Body of pancreas (tissue), 4 donors: ENCODE measurements at places on chromosomes 4 and X.

- DNase-seq, result no peak
Observed at GRCh38 chrX:31420302-31420701, 348.5 kb upstream of the FTHL17 start.

GRCh38 chrX:38754102-38754790, 47.0 kb upstream of the MID1IP1 start:
- DNase-seq, result peak; percentile 54

GRCh38 chr4:133869486-133869885, 332.1 kb downstream of the PABPC4L start:
- DNase-seq, result no peak

- DNase-seq, result no peak
Observed at GRCh38 chr4:169215656-169216055, 55.1 kb downstream of the SH3RF1 start.

DNA sequence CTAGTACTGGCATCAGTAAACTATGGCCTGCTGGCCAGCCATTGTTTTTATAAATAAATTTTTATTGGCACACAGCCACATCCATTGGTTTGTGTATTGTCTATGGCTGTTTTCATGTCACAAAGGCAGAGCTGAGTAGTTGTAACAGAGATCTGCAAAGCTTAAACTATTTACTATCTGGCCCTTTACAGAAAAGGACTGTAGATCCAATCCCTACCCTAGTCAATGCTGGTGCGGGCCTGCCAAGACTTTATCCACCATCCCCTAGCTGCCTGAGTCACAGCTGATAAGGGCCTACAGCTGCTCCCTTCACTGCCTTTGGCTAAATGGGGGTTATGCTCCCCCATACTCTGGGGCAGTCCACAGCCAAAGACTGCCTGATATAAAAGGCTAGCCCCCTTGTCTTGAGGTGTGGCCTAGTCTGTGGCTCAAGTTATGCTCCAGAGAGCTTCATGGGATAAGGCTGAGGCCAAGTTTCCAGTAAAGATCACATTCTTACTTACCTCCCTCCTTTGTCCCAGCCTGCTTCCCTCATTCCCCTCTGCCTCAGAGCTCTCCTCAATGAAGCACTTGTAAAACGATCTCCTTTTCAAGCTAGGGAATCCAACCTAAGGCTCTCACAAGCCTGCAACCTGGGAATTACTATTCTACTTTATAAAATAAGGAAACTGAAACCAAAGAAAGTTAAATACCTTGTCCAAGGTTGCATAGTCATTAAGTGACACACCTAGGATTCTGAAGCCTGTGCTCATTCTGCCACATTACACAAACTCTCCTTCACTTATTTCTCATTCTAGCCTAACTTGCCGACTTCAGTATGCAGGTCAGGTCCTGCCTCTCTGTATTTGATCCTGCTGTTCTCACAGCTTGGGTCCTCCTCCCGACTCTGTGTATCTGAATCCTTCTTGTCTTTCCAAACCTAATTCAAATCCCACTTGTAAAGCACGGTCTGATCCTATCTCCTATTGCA, 20.7 kb downstream of the ACE2 start:
- DNase-seq, result peak; percentile 43

GRCh38 chr4:182216005-182216404, 27.2 kb upstream of the TENM3 start:
- no peak for DNase-seq

DNA sequence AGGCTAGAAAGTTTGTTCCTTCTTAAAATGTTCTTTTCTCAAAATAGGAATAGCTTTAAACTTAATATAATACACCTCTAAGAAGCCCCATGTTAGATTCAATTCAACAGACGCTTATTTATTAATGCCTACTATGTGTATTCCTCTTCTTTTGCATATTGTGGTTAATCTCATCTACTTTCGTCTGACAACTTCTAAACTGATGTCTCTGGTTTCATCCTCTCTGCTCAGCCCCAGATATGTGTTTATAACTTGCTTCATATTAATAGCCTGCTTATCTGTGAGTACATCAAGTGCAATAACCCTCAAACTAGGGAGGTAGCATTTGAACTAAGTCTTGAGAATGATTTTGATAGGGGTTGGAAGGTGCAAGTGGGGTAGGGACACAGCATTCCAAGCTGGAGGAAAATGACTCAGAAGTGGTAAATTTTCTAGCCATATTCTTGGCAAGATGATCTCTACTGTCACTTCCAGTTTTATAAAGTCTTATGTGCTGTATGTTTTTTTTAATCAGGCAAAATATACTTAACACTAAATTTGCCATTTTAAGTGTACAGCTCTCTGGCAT, 37.0 kb downstream of the STK26 start:
- no peak for DNase-seq

DNA sequence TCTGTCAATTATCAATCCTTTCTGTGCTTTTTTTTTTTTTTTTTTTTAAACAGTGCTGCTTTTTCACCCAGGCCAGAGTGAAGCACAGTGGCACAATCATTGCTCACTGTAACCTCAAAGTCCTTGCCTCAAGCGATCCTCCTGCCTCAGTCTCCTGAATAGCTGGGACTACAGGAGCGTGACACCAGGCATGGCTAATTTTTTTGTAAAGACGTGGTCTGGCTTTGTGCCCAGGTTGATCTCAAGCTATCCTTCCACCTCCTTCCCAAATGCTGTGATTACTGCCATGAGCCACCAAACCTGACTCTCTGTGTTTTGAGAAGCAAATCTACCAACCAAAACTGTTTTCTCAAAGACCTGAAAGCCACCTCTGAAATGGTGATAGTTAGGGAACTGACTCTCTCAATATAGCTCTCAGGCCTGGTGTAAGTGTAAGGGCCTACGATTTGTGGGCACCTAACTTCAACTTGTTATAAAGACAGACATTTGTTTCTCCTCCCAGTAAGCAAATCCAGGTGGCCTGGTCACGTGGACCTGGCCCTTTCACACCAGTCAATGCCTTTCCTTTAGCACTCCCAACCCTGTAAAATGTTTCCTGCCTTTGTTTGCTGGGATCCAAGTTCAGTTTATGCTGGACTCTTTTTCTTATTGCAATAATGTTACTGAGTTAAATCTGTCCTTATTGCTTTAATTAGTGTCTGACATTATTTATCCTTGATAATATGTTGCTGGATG, 2015.9 kb downstream of the PCDH7 start:
- no peak for DNase-seq

DNA sequence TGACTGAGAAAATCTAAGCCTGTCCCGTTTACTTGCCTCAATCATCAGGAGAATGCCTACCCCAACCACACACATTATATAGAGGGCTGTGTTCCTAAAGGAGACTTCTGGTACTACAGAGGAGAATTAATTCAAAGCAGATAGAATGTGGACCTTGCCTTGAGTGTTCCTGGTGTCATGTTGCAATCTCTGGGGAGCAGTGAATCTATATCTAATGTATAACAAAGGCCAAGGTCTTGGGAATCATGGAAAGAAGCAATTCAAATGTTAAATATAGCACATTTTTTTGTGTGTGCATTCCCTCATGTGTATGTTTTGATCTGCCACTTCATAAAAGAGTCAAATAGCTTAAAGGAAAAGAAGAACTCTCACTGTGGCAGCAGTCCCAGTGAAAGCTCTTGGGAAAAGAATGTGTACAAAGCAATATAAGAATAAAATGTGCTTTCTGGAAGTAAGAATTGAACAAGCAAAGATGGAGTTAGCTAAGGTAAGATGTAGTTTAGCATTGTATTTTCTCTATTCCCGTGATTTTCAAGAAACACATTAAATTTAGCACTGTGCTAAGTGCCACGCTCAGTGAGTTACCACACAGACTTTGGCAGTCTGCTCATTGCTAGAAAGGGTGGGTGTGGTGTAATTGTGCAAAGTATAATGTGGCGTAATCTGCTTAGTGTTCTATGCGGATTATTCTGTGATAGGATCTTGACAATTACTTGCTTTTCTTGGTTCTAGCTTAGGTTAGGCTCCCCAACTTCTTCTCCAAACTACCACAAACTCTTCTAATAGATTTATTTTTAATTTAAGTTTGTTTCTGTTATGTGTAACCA, 13.7 kb downstream of the ADH6 start:
- DNase-seq, result no peak

DNA sequence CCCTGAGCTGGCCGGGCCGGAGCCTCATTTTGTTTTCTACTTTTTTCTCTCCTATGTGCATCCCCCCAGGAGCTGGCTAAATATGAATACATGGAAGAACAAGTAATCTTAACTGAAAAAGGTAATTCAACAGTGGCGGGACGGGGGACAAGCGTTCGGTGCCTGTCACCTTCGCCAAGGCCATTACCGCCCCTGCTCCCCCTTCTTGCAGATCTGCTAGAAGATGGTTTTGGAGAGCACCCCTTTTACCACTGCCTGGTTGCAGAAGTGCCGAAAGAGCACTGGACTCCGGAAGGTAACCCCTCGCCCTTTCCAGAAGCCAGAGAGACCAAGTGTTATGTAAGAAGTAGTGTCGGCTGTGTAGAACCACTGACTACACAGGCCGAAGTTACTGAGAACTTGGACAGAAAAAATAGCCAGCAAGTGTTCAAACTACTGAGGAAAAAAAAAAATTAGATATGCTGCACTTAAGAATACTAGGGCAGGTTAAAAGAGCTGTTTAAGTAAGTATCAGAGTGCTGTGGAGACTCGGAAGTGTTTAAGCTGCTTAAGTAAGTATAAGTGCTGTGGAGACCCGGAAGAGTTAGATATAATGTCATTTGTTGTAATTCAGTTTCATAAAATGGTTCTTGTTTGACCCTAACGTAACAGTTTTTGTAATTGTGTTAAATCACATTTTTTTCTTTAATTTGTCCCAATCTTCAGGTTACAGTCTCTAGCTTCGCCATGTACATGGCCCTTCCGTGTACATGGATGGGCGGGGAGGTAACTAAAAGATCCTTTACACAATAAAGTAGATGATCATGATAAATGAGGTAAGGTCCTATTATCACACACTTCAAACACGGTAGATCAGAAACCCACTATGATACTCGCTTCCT, 856 bp downstream of the SAT1 start:
- DNase-seq, result peak; percentile 15

DNA sequence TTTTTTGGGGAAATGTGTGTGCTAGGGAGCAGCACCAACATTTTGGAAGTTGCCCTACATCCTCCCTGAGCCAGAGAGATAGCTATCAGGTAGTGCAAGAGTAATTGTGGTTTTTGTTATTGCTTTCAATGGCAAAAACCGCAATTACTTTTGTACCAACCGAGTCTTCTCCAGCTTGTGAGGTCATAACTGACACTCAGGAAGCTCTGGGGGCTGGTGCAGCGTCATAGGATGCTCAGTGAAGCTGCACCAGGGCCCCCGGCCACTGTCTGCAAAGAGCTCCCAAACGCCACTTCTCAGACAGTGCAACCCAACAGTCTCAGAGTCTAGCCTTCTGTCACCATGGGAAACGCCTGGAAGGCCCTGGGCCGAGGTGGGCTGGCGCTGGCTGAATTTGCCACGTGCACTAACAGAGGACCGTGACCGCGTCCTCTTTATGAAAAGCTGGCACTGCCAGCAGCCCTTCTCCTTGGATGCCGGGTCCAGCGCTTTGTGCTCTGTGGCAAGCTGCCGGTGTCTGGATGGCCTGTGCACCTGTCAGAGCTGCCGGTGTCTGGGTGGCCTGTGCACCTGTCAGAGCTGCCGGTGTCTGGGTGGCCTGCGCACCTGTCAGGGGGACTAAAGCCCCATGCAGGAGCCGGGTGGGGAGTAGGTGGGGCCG, 19.4 kb downstream of the SH3TC1 start:
- no peak for DNase-seq

DNA sequence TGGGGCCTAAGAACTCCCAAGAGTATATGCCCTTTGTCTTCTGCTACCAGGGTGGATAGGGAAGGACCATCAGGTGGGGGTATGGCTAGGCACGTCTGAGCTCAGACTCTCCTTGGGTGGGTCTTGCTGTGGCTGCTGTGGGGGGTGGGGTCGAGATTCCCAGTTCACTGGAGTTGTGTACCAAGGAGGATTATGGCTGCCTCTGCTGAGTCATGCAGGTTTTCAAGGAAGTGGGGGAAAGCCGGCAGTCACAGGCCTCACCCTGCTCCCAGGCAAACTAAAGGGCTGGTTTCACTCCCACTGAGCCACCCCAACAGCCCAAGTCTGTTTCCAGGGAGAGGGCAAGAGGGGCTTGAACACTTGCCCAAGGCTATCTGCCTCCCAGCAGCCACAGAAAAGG, 249.7 kb downstream of the NR3C2 start:
- no peak for DNase-seq

DNA sequence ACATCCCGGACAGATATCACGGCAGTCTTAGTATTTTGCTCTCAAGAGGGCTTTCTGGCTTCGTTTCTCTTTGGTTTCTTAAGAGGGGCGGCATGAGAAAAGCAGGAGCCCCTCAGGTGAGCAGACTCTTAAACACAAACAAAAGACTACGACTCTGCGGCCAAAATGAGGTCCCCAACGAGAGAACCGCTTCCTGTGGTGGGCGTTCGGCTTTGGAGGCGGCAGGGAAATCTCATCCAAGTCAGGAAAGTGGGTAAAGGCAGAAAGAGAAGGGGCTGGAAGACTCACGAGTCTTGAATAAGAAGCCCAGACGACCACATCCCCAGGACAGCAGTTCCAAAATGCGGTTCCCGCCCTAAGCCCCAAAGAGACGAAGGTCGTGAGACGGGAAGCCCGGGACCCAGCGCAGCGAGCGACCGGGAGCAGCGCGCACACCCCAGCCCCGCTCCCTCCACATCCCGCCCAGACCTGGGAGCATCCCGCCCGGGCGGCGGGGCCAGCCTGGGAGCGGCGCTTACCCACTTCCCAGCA, 409 bp downstream of the UGDH start:
- DNase-seq, result no peak

GRCh38 chr4:145912376-145912775, 26.2 kb downstream of the ZNF827 start:
- no peak for DNase-seq

DNA sequence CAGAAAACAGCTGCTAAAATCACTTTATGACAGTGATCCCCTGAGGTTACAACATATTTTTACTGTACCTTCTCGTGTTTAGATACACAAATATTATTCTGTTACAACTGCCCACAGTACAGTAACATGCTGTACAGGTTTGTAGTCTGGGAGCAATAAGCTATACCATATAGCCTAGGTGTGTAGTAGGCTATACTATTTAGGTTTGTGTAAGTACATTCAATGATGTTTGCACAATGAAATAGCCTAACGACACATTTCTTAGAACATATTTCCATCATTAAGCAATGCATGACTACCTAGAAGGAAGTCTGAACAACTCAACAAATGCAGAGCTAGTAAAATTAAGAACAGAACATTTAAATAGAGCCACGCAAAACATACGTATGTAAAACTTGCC, 112.7 kb downstream of the ZAR1 start:
- no peak for DNase-seq

- no peak for DNase-seq
Observed at GRCh38 chr4:6988016-6988715, 55.0 kb upstream of the TADA2B start.

- no peak for DNase-seq
Observed at GRCh38 chr4:154013576-154013975, 224.7 kb upstream of the SFRP2 start.

- DNase-seq, result no peak
Observed at GRCh38 chrX:50814701-50815100, 707 bp upstream of the SHROOM4 start.
